Activated CD8-positive, alpha-beta memory T cell treated with anti-CD3 and anti-CD28 coated beads for 48 hours (primary cell): ENCODE measurements at places on chromosomes 12 and 14.

DNA sequence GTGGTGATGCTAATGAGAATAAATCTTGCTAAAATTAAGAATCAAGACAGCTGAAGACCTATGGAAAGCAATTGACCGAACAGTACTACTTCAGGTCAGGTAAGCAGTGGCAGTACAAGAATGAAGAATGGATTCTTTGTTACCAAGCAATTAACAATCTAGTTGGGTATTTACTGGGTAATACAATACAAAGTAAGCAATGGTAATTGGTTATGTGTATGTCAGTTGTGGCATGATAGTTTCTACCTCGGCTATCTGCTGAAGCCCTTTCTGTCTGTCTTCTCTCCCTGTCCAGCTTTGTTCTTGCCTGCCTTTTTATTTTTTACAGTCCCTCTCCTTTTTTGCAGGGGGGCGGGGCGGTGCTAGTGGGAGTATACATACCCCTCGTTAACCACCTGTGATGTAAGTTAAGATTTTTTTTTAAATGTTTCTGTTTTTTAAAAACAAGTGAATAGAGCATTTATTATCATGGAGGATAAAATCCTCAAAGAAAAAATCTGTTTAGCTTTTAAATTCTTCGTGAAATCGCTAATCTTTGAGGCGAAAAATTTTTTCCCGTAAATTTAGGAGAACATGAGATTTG, 75.9 kb downstream of the RCOR1 start:
- DNase-seq: no peak

DNA sequence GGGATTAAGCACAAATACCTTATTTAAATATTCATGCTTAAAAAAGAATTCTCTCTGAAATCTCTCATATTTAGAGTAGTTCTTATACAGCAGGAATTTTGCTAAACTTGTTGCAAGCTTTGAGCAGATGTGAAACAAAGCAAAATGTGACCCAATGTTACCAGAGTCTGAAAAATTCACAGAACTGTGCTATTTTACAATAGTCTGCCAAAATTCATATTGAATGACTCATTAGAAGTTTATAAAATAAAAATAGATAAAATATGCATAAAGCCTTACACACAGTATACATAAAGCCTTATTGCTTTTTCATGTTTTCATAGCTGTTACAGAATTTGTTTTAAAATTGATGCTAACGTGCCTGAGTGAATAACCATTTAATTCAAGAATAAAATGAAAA, 17.8 kb upstream of the RHOJ start:
- no peak for DNase-seq

- no peak for DNase-seq
Observed at GRCh38 chr12:88063375-88063774, 34.2 kb upstream of the C12orf50 start.

DNA sequence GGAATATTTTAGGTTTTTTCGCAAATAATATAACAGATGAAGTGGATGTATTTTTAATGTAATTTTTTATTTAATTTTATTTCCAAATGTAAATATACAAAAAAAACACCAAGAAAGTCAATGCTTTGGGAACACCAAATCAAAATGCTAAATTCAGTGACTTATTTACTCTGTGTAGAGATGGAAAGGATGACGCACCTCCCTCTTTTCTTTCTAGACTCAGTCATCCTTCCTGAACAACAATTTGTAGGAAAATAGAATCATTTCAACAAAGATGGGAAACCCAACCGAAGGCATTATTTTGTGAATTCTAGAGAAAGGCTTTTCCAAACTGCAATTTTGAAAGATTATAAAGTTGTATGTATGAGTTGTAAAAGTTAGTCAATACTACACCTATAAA, 57.7 kb downstream of the CCER1 start:
- DNase-seq: no peak

- DNase-seq: no peak
Observed at GRCh38 chr12:46459861-46460545, 87.4 kb upstream of the SLC38A2 start.

DNA sequence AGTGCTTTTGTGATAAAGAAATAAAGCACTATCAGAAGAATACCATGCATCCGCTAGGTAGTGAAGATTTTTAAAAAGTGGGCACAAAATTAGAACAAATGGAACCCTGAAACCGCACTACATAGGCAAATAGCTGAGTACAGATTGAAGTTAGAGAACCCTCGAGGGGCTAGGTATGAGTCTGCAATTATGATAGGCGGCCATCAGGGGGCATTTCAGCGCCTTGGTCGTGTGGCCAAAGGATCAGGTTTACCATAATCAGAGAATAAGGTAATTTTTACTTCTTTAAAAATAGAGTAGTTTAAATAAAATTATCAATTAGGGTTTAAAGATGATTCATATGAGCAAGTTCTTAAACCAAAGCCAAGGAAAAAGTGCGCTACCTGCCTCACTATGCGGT, 129.8 kb downstream of the TMX1 start:
- no peak for DNase-seq

DNA sequence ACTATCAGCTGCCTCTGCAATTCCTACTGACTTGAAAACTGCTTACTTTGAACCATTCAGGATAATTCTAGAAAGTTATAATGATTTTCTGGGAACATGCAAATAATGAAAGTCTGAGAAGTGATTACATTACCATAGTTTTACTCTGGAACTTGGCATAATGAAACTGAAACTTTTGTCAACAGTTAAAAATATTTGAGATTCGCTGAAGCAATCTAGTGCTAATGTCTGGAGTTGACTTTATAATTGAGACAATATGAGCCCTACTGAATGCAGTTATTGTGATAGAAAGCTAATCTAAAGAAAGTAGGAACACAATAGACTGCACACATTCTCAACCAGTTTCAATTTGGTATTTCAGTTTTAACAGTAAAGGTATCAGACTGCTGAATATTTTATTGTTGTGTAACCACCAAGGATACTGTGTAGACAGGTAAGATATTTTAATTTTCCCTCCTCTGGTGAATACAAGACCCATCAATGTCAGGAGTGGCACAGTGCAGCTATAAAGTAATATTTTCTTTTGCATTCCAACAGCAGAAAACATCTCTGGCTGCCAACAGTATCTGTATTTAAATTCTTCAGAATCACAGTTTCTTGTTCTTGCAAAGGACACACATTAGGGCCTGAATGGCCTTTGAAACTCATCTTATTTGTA, 483.5 kb downstream of the ATP23 start:
- no peak for DNase-seq

- DNase-seq: no peak
Observed at GRCh38 chr12:124032265-124032886, 59.4 kb downstream of the ZNF664 start.

GRCh38 chr14:63134801-63135200, 69.4 kb upstream of the RHOJ start:
- DNase-seq: no peak

- DNase-seq: peak; percentile 54
Observed at GRCh38 chr12:12439636-12440035, 82.8 kb downstream of the BORCS5 start.

- no peak for DNase-seq
Observed at GRCh38 chr12:49366096-49366651, 1.1 kb upstream of the SPATS2 start.

DNA sequence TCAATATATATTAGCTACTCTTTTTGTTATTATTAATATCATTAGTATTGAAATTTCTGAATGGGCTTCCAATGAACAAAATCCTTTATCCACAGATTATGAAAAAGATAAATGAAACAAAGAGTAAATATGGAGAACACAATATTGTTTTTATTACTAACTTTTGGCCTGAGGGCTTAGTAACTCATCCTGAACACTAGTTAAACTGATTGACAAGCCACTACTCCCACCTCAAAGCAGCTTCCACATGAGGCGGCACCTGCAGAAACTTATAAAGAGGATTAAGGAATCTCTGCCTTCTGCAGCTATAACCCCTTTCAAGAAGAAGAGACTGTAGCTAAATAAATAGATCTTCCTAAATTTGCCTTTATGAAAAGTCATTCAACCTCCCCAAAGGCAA, 187.6 kb upstream of the ALG10 start:
- no peak for DNase-seq

GRCh38 chr12:110004598-110004997, 5.4 kb downstream of the ANKRD13A start:
- DNase-seq: no peak

- no peak for DNase-seq
Observed at GRCh38 chr14:74211945-74212580, 27.2 kb upstream of the VSX2 start.

GRCh38 chr12:123948401-123948795, 24.2 kb downstream of the CCDC92 start:
- no peak for DNase-seq

GRCh38 chr14:90572441-90573150, 175.8 kb downstream of the CALM1 start:
- DNase-seq: no peak

- DNase-seq: no peak
Observed at GRCh38 chr12:90331821-90332220, 623.2 kb downstream of the CCER1 start.

GRCh38 chr14:105455086-105455640, 19.5 kb upstream of the CRIP2 start:
- no peak for DNase-seq

- no peak for DNase-seq
Observed at GRCh38 chr12:93707836-93708235, 30.7 kb downstream of the CRADD start.

GRCh38 chr12:31009976-31010375, 63.7 kb upstream of the DDX11 start:
- DNase-seq: no peak

- DNase-seq: no peak
Observed at GRCh38 chr14:36662258-36662542, 540 bp downstream of the PAX9 start.

- no peak for DNase-seq
Observed at GRCh38 chr12:48216785-48217184, 13.7 kb upstream of the OR10AD1 start.

DNA sequence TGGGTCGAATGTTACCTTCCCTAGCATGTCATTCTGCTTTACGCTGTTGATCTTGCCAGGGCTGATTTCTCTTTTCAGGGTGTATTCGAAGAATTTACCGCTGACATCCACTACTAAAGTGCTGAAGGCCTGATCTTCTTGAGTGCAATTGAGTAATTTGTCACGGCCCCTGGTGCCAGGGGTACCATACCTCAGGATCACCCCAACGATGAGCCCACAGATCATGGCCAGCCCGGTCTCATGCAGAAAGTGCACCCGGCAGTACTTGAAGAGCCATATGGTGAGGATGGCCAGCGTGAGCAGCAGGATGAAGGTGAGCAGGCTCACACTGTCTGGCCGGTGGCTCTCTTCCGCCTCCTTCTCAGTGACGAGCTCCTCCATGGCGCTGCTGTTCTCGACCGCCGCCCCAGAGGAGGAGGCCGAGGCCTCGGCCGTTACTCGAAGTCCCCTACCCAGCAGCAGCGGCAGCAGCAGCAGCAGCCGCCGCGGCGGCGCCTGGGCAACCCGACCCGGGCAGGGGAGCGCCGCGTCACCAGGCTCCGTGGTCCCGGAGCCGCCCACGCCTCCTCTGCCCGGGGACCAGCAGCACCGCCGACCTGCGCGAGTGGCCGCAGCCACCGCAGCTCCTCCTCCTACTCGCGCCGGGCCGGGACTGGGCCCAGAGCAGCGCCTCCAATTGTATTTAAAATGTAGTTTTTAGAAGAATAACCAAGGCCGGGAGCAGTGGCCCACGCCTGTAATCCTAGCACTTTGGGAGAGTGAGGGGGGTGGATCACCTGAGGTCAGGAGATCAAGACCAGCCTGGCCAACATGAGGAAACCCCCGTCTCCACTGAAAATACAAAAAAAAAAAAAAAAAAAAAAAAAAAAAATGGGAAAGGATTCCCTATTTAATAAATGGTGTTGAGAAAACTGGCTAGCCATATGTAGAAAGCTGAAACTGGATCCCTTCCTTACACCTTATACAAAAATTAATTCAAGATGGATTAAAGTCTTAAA, 58.5 kb upstream of the TMPO start:
- DNase-seq: peak; percentile 10

DNA sequence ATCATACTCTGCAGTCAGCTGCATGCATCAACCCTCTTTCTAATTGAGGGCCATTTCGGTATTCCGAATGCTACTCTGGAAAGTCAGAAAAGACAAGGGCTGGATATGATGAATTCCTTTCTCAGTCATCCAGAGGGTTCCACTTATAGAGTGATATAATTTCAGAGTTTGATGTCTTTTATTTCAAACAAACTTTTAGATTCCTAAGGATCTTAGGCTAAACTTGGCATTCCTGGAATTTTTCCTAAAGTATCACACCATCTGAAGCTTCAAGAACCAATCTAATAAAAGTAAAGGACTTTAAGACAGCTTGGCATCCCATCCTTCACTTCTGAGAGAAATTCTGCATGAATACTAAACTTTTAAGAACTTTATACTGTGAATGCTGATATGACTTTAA, 69.3 kb upstream of the KCNJ8 start:
- DNase-seq: no peak

DNA sequence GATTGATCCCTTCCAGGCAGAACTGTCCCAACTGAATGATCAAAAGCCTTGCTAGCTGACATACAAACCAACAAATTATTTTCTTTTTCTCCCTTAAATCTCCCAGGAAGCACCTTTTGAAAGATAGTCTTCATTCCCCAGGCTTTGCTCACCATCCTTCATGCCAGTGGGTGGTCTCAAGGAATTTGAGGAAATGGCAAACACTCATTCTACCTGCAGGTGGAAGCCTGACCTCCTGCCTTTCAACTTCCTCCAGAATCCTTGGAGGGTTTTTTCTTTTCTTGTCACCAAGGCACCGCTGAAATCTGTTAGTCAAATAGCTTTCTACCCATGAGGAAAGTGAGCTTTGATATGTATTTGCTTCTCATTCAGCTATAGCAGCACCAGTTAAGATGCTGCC, 128.5 kb downstream of the WIF1 start:
- DNase-seq: no peak

DNA sequence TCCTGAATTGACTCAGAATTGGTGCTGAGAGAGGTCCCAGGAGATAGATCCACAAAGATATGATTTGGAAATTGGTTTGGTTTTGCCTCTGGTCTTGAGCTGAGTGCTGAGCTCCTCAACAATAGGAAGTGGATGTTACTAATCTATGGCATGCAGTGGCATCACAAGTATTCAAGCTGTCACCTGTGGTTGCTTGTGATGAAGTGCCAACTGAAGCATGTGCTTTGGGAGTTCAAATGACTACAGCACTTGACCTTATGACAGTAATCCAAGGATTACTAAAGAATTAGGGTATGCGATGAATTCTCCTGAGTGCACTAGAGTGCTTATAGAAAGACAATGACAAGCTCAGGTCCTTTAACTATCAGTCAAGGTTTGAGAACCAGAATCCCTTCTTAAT, 406.2 kb downstream of the NOVA1 start:
- no peak for DNase-seq

GRCh38 chr12:17060260-17060659, 454.3 kb upstream of the LMO3 start:
- DNase-seq: no peak

- DNase-seq: no peak
Observed at GRCh38 chr12:106522708-106523107, 60.1 kb upstream of the RFX4 start.

GRCh38 chr14:21894003-21894897, 220.6 kb upstream of the OR4E1 start:
- DNase-seq: no peak

- no peak for DNase-seq
Observed at GRCh38 chr12:133231001-133231400, 4.7 kb downstream of the ANHX start.
